ENCODE measurements at places on chromosomes 16 and 17.

DNA sequence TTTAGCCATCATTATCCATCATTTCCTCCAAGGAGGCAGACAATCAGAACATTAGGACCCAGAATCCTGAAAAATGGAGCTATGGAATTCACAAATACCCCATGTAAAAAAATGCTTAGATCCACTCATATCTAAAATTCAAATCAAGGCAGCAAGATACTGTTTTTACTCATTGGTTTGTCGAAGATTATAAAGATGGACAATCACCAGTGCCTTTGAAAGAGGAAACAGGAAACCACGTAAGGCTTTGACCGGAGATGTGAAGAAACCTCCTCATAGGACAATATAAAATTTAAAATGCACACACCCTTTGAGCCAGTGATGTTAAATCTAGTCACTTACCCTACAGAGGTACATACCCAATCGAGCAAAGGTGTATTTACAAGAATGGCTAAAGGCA lies 130.0 kb downstream of the XYLT1 start:
- DNase-seq: no peak

- DNase-seq: no peak
These were observed 5.6 kb downstream of the PER1 start for GRCh38 chr17:8146381-8147140.

GRCh38 chr16:46949241-46949892 lies 24.1 kb downstream of the DNAJA2 start:
- DNase-seq: no peak

DNA sequence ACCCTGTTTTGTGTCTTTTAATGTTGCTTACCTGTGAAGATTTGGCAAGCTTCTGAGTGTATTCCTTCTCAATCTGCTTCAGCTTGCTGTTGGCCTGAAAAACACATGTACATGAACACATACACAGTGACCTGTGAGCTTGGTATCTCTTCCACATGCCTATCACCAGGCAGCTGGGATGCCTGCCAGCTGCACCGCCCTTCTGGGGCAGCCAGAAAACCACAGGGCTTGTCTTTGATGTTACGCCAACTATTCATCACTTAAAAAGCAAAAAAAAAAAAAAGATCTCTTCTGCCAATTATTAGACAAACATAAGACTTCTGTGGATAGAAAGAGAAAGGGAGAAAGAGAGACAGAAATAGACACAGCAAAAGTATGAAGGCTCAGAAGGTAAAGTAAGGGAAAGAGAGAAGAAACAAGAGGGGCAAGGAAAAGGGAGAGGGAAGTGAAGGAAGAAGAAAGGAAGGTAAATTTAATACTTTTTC lies 189.2 kb upstream of the AXIN2 start:
- DNase-seq: peak; percentile 87

DNA sequence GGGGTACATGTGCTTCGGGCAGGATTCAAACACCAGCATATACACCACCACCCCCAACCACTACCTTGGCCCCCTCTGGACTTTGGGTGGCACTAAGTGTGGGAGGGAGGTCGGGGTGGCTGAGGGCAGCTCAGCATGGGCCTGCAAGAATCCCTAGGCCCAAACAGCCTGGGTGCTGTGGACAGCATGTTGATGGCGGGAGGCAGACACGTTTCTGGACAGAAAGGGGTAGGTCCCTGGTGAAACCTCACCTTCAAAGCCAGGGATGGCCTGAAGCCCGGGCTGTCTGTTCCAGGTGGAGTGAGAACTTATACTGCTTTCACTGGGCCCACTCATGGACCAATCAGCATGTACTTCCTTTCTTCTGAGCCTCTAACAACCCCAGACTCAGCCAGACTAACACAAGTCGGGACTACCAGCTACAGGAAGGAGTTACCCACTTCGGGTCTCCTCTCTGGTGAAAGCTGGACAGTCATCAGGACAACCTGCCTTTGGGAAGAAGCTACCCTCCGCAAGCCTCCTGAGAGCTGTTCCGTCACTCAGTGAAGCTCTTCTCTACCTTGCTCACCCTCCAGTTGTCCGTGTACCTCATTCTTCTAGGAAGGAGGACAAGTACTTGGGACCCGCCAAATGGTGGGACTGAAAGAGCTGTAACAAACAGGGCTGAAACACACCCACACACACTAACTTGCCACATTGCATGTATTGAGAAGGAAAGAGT lies 203.0 kb downstream of the CPPED1 start:
- DNase-seq: no peak

GRCh38 chr16:69712914-69713581 lies 13.3 kb downstream of the NQO1 start:
- DNase-seq: no peak

- no peak for DNase-seq
These were observed 11.2 kb downstream of the VASN start for GRCh38 chr16:4382795-4383357.

DNA sequence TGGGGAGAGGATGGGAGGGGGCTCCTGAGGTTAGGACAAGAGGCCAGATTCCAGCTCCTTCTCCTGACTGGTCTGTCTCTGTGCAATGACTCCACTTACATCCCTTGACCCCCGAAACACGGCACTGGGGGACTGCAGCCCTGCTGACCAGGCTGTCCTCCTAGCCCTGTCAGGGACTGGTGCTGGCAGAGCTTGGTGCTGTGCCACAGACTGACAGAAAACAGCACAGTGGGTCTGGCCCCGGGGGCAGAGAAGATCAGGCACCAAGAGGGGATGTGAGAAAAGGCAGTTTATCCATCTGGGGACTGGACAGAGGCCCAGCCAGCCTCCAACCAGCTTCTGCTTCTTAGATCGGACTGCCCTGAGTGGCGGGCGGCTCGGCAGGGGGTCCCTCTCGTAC lies 19.4 kb downstream of the SLC38A7 start:
- DNase-seq: no peak

- DNase-seq: no peak
These were observed 22.5 kb downstream of the CCR7 start for GRCh38 chr17:40542558-40543411.

- DNase-seq: no peak
These were observed 11.6 kb upstream of the ZNF689 start for GRCh38 chr16:30621765-30622164.

Data from NCI-H2171 treated with DMSO at 0.1 percent for 48 hours (cell line).